ENCODE measurements at places on chromosomes 4 and X. TPM values are rescaled to one million over a fixed set of nuclear protein-coding genes. Genes with fewer than 3 reads are reported as not detected.

DNA sequence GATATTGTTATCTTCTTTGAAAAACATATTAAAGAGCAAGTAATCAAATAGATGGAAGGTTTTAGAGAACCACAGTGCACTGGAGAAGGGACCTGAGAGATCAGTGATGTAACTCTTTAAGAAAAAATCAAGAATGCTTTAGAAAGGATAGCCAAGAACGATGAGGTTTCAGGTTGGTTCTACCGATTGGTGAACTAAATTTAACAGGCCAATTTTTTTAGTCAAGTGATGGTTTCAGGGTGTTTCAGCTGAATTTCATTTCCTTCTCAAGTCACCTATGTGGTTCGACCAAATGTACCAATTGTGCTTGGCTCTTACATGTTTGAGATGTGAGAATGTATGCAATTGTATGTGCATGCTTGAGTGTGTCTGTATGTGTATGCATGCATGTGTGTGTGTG, 26.5 kb downstream of the HS3ST1 start:
- H3K27me3 ChIP-seq, result no peaks in the 10 kb centered on the region
- DNase-seq, result no peak
- H3K4me3 ChIP-seq, result no peak overlapping the region
- peaks cover 20% of the 10 kb centered on the region for H3K4me1 ChIP-seq

DNA sequence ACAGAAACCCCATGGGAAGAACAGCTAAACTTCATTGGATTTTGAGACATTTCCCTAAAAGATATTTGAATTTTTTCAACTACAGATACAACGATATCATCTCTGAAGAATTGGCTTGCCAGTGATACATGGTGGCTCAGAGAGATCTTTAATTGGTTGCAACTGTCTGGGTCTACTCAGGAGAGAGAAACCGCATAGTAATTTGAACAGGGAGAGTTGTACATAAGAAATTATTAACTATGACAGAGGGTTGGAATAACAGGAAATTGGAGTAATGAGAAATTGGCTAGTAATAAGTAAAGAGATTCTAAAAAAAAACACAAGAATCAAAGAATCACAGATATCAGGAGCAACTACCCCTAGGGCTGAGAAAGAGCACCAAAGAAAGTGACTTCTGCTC, 118.4 kb downstream of the KLHL13 start:
- no peaks in the 10 kb centered on the region for H3K4me1 ChIP-seq
- H3K36me3 ChIP-seq, result no peaks in the 10 kb centered on the region
- no peak overlapping the region for H3K27ac ChIP-seq
- no peak overlapping the region for H3K4me3 ChIP-seq
- H3K27me3 ChIP-seq, result no peaks in the 10 kb centered on the region

GAB3 gene
- 5.2 TPM for polyA plus RNA-seq

DNA sequence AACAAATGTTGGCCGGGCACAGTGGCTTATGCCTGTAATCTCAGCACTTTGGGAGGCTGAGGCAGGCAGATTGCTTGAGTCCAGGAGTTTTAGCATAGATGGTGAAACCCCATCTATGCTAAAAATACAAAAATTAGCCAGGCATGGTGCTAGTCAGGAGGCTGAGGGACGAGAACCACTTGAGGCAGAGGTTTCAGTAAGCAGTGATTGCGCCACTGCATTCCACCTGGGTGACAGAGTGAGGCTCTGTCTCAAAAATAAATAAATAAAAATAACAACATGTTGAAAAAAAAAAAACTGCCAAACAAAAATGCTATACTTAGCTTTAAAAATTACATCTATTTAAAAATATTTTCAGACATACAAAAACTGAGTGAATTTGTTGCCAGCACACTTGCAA, 374.2 kb upstream of the SMIM31 start:
- no peak for DNase-seq
- no peak overlapping the region for H3K4me3 ChIP-seq
- no peak overlapping the region for H3K27ac ChIP-seq
- H3K27me3 ChIP-seq, result peaks cover 32% of the 10 kb centered on the region

GRCh38 chr4:128516301-128516969, 228.8 kb upstream of the PGRMC2 start:
- H3K4me3 ChIP-seq, result no peak overlapping the region
- H3K27me3 ChIP-seq, result peaks cover 2% of the 10 kb centered on the region
- H3K27ac ChIP-seq, result no peak overlapping the region
- H3K36me3 ChIP-seq, result peaks cover 2% of the 10 kb centered on the region

- no peaks in the 10 kb centered on the region for H3K4me1 ChIP-seq
- H3K27me3 ChIP-seq, result no peaks in the 10 kb centered on the region
- H3K4me3 ChIP-seq, result no peak overlapping the region
- no peaks in the 10 kb centered on the region for H3K36me3 ChIP-seq
- DNase-seq, result no peak
These were observed 117.9 kb upstream of the TBC1D9 start for GRCh38 chr4:140874056-140874455.

PGAM4 gene
- not detected for polyA plus RNA-seq

RLIM gene
- polyA plus RNA-seq, result 6.2 TPM

GRCh38 chrX:87376896-87377295, 140.7 kb upstream of the KLHL4 start:
- no peak for DNase-seq
- H3K36me3 ChIP-seq, result no peaks in the 10 kb centered on the region
- no peaks in the 10 kb centered on the region for H3K27me3 ChIP-seq
- no peak overlapping the region for H3K4me3 ChIP-seq

DNA sequence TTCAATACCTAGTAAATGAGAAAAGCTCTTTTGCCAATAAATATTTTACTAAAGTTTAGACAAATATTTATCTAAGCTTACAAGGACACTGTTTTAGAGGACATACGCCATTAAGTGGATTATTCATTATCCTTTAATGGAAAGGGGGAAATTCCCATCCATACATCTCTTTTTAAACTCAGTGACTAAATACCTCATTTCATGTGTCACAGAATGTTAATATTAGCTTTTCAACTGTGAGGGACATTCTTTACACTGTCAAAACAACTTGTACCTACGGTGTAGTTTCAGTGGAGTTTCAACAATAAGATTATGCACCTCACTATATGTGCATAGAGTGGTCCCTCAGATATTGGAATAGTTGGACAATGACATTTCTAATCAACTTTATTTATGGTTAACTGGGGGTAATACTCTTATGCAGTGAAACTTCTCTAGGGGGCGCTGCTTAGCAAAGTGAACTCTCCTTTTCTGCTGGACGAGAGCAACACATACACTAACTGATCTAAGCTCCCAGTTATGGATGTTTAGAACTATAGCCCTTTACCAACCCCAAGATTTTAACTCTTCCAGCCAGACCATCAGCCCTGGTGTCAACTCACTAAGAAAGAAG, 9.7 kb downstream of the HS6ST2 start:
- H3K4me1 ChIP-seq, result no peaks in the 10 kb centered on the region
- no peak overlapping the region for H3K4me3 ChIP-seq
- peaks cover 7% of the 10 kb centered on the region for H3K27me3 ChIP-seq

- H3K4me3 ChIP-seq, result no peak overlapping the region
- DNase-seq, result no peak
- no peaks in the 10 kb centered on the region for H3K4me1 ChIP-seq
- peaks cover 11% of the 10 kb centered on the region for H3K27me3 ChIP-seq
- H3K27ac ChIP-seq, result no peak overlapping the region
- H3K36me3 ChIP-seq, result no peaks in the 10 kb centered on the region
These were observed 212.7 kb downstream of the CENPC start for GRCh38 chr4:67332627-67333026.

GRCh38 chr4:6470502-6471306, 1.7 kb downstream of the PPP2R2C start:
- peaks cover 3% of the 10 kb centered on the region for H3K4me1 ChIP-seq
- no peak for DNase-seq
- H3K4me3 ChIP-seq, result peak overlapping the region; percentile 58

SPATA4 gene
- not detected for polyA plus RNA-seq

DNA sequence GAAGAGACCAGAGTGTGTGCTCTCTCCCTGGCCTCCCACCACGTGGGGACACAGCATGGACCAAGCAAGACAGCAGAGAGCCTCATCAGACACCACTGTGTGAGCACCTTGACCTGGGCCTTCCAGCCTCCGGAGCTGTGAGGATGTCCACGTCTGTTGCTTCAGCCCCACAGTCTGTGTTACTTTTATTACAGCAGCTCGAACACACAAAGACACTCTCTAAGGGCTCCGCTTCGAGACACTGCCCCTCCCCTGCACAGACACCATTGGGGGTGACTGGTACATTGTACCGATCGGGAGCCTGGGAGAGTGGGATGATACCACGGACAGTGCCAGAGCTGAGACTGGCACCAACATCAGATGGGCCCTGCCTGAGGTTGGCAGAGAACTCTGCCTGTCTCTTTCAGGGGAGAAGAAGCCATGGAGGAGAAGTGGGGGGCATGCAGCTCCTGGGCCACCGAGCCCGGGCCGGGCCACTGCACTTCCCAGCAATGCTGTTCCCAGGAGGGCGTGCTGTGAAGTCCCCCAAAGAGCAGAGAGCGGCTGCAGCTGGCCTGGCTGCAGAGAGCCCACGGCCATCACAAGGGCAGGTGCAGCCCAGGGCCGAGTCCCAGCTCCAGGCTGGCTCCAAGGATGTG, 48.1 kb upstream of the HMX1 start:
- peaks cover 11% of the 10 kb centered on the region for H3K36me3 ChIP-seq
- H3K4me1 ChIP-seq, result peaks cover 4% of the 10 kb centered on the region
- DNase-seq, result no peak
- H3K27me3 ChIP-seq, result peaks cover 34% of the 10 kb centered on the region
- H3K27ac ChIP-seq, result no peak overlapping the region

DNA sequence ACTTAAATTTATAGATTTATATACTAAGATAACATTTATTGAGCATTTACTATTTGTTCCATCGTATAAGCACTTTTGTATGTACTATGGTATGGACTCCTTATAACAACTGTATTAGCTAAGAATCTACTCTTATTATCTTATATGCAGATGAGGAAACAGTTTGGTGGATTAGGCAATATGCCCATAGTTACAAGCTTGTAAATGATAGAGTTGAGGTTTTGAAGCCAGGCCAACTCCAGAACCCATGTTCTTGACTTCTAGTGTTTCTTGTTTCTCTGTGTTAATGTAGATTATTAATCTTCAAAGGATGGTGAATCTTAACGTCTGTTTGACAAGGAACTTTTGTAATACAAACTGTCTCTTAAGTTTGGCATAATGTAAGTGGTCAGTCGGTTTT, 71.3 kb downstream of the STIM2 start:
- peaks cover 2% of the 10 kb centered on the region for H3K36me3 ChIP-seq
- H3K27me3 ChIP-seq, result no peaks in the 10 kb centered on the region
- no peak overlapping the region for H3K4me3 ChIP-seq

UGT2B10 gene
- not detected for polyA plus RNA-seq

- peaks cover 4% of the 10 kb centered on the region for H3K4me1 ChIP-seq
- H3K36me3 ChIP-seq, result no peaks in the 10 kb centered on the region
- H3K27ac ChIP-seq, result no peak overlapping the region
- H3K27me3 ChIP-seq, result peaks cover 2% of the 10 kb centered on the region
- no peak overlapping the region for H3K4me3 ChIP-seq
These were observed 26.5 kb downstream of the SPARCL1 start for GRCh38 chr4:87502580-87503238.

CCDC110 gene
- 0.97 TPM for polyA plus RNA-seq

NPY1R gene
- polyA plus RNA-seq, result not detected

DNA sequence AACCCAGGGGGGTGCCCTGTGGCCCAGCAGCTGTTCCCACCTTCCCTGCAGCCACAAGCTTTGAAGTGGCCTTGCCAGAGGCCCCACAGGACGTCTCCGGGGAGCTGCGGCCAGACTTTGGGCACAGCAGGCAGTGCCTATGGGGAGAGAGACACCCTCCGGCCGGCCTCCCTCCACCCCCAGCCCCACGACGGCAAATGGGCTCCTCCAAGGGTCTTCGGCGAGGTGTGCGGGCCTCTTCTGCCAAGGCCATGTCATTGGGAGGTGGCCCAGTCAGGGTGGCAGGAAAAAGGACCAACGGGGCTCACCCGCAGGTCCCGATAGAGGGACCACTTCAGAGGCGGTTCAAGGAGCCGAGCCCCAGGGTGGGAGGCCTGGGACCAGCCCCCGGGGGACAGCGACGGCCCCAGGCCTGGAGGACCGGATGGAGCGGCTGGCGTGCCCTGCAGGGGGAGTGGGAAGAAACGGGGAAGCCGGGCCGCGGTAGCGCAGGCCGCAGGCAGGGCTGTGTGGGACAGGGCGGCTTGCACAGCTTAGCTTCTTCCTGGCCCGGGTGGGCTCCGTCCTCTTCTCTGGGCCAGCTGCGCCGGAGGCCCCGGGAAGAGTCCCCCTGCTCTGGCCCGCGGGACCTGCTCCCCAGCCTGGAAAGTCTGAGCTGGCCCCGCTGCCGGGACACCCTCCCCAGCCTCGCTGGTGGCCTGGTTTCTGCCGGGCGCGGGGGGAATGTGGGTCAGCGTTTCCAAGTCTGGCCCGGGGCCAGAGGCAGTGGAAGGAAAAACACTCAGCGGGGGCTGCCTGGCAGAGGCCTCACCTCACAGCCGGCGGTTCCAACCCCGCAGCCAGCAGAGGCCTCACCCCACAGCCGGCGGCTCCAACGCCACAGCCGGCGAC, 21.9 kb upstream of the SPON2 start:
- peaks cover 13% of the 10 kb centered on the region for H3K4me1 ChIP-seq
- no peak overlapping the region for H3K27ac ChIP-seq
- peaks cover 13% of the 10 kb centered on the region for H3K36me3 ChIP-seq
- no peak overlapping the region for H3K4me3 ChIP-seq

C1QTNF7 gene
- polyA plus RNA-seq, result 0.07 TPM

DNA sequence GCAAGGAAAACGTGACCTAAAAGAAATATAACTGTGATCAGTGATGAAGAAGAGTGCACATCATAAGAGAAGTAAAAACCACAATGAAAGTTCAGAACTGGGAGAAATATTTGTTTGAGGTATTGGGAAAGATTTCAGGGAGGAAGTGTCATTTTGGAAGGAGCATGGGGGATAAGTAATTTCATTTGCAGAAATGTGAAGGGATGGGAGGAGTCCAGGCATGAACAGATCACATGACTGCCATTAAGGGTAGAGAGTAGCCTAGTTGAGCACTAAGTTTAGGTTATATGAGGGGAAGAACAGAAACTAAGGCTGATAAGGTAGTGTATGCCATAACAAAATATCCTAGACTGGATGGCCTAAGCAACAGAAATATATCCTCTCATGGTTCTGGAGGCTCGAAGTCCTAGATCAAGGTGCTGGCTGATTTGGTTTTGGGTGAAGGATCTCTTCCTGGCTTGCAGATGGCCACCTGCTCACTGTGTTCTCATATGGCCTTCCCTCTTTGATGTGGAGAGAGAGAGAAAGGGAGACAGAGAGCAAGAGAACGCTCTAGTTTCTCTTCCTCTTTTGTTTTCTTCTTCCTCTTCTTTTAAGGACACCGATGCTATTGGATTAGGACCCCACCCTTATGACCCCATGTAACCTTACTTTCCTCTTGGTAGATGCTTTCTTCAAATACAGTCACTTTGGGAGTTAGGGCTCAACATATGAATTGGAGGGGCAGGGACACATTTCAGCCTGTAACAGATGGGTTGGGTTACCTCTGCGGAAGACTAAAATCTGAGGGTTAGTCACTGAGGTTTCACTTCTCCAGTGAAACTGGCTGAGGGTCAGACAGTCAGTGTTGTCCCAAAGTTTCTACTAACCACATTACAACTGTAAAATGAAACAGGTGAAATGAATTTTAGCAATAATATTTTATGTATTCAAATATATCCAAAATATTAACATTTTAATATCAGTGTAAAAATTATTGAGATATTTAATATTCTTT, 77.9 kb downstream of the EGF start:
- no peaks in the 10 kb centered on the region for H3K36me3 ChIP-seq
- no peaks in the 10 kb centered on the region for H3K4me1 ChIP-seq
- H3K27ac ChIP-seq, result no peak overlapping the region
- H3K27me3 ChIP-seq, result peaks cover 15% of the 10 kb centered on the region

All from naive thymus-derived CD8-positive, alpha-beta T cell (primary cell).